A549 treated with DMSO at 1 μM for 4 hours (cell line): ENCODE measurements at places on chromosomes 6 and 20. TPM values are rescaled to one million over a fixed set of nuclear protein-coding genes. Genes with fewer than 3 reads are reported as not detected.

Gene TCP1
- 196 to 256 TPM (median 236 TPM) in 5 replicates for total RNA-seq

Gene NNAT
- total RNA-seq, result not detected in 5 replicates

Gene TCP11
- not detected in 5 replicates for total RNA-seq

Gene MYO6
- 7.1 to 10.7 TPM (median 7.9 TPM) in 5 replicates for total RNA-seq

Gene TGM3
- 0.07 to 0.11 TPM (median 0.08 TPM) in 3 of 5 replicates, not detected in the others for total RNA-seq

Gene CDH4
- total RNA-seq, result 6.7 to 10.3 TPM (median 8.4 TPM) in 5 replicates

Gene CD93
- not detected in 5 replicates for total RNA-seq

Gene SEL1L2
- not detected in 5 replicates for total RNA-seq

Gene FKBP1C
- total RNA-seq, result 2.0 to 2.7 TPM (median 2.2 TPM) in 5 replicates

Gene CCDC170
- 0.07 to 0.40 TPM (median 0.20 TPM) in 4 of 5 replicates, not detected in the other for total RNA-seq

Gene ERVFRD-1
- total RNA-seq, result not detected in 5 replicates

Gene GPR6
- total RNA-seq, result not detected in 5 replicates
